ENCODE measurements at places on chromosomes 16 and 17.

- DNase-seq, result no peak
These were observed at the start of gene CX3CL1 for GRCh38 chr16:57372372-57373116. Gene CX3CL1 (plus strand): TSS chr16:57372490. CDS start chr16:57372569, 79 bp downstream.

GRCh38 chr17:17546399-17547185 lies 44.9 kb downstream of the PEMT start:
- no peak for DNase-seq

- DNase-seq, result no peak
These were observed 12.9 kb upstream of the TACO1 start for GRCh38 chr17:63587770-63588169.

DNA sequence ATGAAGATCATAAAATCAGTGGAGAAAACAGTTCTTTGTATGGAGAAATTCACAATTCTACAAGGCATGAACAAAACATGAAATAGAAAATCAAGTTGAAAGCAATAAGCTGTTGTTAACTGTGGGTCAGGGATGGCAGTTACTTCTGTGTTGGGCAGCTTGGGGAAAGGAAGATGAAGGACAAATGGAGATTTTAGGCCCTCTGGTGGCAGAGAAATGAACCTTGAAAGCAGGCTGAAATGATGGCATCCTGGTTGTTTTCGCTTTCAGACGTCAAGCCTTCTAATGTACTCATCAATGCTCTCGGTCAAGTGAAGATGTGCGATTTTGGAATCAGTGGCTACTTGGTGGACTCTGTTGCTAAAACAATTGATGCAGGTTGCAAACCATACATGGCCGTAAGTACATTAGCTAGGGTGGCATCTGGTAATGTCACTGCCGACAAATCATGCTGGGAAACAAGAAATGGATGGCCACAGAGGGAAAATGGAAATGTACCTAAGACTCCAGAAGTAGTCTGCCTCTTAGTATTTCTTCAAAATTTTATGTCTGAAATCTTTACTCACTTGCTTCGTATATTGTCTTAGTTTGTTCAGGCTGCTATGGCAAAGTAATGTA lies 108.9 kb downstream of the MAP2K6 start:
- DNase-seq, result no peak

- DNase-seq, result no peak
These were observed 18.4 kb downstream of the BLMH start for GRCh38 chr17:30273373-30273772.

DNA sequence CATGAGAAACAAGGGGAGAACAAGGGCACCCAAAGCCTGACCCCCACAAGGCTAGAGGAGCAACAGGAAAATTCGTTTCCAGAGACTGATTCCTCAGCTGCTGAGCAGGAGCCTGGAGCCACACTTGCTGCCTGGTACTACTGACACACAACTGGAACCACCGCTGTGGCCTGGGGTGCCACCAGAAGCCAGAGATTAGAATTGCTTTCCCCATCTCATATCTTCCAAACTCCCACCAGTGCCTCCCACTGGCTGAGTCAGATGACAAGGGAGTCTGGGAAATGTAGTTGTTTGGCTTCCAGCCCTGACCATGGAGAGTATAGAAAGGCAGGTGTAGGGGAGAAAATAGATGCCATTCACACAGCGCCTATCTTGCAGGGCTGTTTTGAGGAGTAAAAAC lies 4.1 kb upstream of the TMEM11 start:
- DNase-seq, result no peak

DNA sequence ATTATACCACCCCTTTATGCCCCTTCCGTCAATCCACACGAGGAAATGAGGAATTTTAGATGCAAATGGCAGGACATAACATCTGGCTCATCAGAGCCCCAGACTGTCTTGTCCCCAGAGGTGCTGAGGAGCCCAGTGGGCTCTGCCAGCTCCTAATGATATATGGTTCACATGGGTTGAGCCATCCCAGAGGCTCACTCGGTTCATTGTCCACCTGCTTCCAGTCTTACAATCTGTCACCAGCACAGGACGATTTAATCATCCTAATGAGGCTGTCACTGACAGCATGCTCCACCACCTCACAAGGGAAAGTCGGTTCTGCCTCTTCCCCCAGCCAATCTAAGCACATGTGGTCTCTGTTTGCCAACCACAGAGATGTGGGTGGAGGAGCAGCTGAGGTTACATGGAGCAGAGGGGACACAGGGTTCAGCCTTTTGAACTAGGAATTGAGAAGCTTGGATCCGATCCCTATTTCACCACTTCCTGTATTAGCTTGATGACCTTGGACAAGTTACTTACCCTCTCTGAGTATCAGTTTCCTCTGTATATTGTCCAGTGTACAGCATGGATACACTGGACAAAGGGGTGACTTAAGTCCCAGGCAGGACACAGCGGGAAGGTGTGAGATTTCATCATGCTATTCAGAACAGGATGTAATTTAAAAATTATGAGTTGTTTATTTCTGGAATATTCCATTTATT lies 27.0 kb upstream of the DHX8 start:
- no peak for DNase-seq

GRCh38 chr17:30160419-30161172 lies 44.0 kb downstream of the NSRP1 start:
- no peak for DNase-seq

- DNase-seq, result no peak
These were observed 21.0 kb downstream of the CBX4 start for GRCh38 chr17:79818026-79818758.

DNA sequence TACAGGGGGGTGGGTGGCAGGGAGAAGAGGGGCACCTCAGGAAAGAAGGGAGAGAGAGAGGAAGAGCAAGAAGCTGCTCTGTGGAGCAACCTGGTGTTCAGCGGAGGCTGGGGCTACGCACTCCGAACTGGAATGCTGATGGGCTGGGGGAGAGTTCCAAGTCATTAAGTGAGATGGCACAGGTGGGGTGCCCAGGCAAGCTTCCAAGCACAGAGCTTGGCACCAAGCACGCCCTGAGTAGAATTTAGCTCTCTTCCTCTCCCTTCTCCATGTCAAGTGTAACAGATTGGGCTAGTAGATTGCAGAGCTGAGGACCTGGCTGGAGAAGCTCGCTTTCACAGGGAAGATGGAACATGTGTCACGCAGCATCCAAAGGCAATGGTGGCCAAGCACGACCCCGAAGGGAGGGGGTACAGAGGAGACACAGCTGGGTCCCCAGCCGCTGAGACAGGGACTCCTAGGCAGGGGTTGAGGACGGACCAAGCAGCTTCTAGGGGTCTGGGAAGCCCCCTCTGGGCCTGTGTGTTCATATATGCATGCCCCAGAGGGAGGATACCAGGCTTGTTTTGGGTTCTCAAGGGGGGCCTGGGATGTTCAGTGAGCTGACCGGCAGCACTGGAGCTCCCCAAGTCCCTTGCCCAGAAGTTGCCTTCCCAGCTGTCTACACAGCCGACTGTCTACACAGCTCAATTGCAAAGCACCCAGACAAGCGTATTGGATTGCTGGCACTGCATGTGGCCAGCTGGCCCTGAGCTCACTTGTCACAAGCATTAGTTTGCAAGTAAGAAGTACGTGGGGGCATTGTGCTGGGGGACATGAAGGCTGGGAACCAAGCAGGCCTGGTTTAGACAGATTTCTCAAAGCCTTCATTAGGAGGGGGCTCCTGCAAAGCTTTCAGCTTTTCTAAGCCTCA lies 247.8 kb downstream of the ENGASE start:
- DNase-seq, result no peak

DNA sequence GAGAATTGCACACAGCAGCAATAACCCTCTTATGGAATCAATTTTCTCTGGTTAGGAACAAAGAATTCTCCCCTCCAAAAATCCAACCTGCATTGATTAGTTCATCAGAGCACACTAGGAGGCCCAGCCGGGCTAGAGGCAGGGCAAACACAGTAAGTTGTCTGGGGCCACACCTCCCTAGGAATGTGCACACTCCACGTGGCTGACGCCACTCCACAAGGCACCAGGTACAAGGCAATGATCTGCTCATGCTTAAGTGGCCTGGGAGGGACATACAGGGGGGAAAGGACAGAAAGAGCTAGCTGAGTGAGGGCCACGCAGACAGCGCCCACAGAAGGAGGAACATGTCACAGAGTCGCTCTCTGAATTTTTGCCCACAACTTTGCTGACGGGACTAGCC lies 107.6 kb downstream of the SLC39A11 start:
- DNase-seq, result no peak

DNA sequence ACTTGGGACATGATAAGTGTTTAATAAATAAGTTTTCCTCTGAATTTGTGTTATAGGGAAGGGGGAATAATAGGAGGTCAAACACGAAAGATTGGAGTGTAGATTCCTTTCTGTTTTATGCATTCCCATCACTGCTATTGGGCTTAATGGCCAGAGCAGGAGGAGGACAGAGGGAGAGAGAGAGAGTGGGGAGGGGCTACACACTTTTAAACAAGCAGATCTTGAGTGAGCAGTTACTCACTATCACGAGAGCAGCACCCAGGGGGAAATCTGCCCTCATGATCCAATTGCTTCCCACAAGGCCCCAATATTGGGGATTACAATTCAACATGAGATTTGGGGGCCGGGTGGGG lies 505.0 kb downstream of the GRIN2A start:
- no peak for DNase-seq

DNA sequence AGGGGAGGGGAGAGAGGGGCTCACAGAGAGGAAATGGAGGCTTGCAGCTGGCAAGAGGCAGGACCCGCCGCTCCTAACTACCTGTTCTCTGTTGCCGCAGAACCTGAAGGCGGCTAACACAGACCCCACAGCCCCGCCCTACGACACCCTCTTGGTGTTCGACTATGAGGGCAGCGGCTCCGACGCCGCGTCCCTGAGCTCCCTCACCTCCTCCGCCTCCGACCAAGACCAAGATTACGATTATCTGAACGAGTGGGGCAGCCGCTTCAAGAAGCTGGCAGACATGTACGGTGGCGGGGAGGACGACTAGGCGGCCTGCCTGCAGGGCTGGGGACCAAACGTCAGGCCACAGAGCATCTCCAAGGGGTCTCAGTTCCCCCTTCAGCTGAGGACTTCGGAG lies 39.0 kb upstream of the CDH1 start:
- DNase-seq, result no peak

GRCh38 chr17:57890857-57891232 lies 41.0 kb upstream of the MRPS23 start:
- no peak for DNase-seq

- DNase-seq, result no peak
These were observed 28.9 kb upstream of the GSE1 start for GRCh38 chr16:85584267-85584666.

- no peak for DNase-seq
These were observed 718 bp downstream of the NDUFAB1 start for GRCh38 chr16:23595246-23595950.

DNA sequence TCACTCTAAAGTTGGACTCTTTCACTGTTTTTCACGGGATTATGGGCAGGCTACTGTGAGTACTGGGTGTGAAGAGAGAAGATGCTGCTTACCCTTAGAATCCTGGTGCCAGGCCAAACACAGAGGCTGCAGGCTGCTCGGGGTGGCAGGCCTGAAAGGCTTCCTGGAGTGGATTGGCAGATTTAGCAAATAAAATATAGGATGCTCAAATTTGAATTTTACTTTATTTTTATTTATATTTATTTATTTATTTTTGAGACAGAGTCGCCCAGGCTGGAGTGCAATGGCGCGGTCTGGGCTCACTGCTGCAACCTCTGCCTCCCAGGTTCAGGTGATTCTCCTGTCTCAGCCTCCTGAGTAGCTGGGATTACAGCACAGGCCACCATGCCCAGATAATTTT lies 14.9 kb upstream of the STAC2 start:
- no peak for DNase-seq

GRCh38 chr17:54900457-54901229 lies at the start of gene TOM1L1:
Gene TOM1L1 (plus strand): TSS chr17:54900852. CDS start chr17:54900866, 14 bp downstream.
- no peak for DNase-seq
